Activated CD4-positive, CD25-positive, alpha-beta regulatory T cell treated with anti-CD3 and anti-CD28 coated beads, Interleukin-2, amount 50 U/mL, for 16 hours (primary cell): ENCODE measurements at places on chromosomes 12 and 14.

- DNase-seq, result no peak
These were observed 775.7 kb downstream of the SLC6A15 start for GRCh38 chr12:84136862-84137367.

DNA sequence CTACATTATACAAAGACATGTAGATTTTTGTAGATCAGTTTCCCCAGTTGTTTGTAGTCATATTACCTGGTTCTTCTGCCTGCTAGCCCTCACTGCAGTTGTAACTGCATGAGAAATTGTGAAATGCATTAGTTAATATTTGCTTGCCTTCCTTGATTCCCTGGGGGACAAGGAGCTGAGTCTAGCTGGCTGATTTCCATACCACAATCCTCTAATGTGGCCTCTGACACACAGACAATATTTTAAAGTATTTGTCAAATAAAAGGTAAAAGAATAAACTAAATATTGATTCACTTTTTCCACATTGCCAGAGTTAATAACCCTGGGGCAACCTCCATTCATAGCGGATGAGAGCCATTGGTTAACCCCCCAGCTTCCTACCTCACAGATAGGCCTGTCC lies 128.8 kb upstream of the TMEM132C start:
- no peak for DNase-seq

- DNase-seq, result no peak
These were observed 22.5 kb upstream of the C14orf180 start for GRCh38 chr14:104557086-104557485.

GRCh38 chr12:47296828-47297227 lies 217.1 kb upstream of the AMIGO2 start:
- DNase-seq, result no peak

DNA sequence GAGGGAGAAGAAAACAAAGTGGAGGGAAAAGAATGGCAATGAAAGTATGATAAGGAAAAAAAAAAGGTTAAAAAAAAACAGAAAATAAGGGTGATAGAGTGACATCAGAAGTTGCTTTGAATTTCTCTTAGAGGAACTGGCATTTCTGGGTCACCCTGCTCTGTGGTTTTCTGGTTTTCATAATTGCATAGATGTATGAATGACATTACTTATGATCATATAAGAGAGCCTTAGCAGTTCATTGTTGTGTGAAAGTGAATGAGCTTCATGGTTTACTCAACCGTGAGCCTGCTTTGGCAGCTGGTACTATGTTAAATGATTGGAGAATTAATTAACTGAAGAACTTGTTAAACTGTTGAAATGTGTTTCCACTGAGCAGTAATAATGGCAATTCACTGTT lies 336.4 kb upstream of the FBXO33 start:
- no peak for DNase-seq

- DNase-seq, result no peak
These were observed 599 bp downstream of the PAPLN start for GRCh38 chr14:73237786-73238423.

DNA sequence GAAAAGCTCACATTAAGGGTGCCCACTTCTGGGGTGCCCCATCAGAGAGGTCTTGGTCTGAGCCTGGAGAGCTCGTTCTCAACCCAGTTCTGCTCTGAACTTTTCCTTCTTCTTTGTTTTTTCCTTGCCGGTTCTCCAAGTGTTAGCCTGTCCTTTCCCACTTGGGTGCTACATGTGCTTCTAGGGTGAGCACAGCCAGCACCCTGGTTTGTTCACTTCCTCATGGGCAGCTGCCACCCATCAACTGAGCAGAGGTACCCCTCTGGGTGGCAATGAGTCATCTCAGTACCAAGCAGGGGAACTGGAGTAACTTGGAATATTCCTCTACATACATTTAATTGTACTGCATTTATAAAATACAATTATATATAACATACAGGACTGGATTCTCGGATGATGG lies 3.9 kb upstream of the SYNE3 start:
- no peak for DNase-seq

GRCh38 chr12:131883521-131883900 lies 10.9 kb upstream of the ULK1 start:
- no peak for DNase-seq

DNA sequence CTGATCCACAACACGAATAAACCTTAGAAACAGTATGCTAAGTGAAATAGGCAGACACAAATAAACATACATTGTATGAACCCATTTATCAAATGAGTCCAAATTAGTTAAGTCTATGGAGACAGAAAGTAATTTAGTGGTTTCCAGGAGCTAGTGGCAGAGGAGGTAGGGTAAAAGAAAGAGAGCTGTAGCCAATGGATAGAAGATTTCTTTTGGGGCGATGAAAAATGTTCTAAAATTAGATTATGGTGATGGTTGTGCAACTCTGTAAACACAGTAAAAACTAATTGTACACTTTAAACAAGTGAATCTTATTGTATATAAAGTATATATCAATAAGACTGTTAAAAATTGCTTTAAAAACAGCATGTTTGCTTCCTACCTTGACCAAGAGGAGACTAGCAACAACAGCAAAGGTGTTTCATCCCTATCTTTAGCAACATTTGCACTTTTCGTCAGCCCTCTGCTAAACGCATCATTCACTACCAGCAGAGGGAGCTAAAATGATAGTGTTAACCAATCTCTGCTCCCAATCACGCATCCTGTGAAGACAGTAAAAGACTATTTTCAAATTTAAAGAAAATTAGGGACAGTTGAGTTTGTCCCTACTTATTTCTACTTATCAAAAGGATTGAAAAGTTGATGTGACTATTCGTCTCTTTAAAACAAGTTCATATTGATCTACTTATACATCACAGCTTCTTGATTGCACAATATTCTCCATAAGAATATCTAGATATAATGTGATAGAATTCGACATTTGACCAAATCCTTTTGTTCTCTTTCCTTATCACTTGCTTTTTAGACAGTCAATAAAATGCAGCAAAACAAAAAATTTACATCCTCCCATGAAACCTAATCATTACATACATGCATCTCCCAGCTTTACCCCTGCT lies 24.0 kb upstream of the LGR5 start:
- DNase-seq, result no peak

DNA sequence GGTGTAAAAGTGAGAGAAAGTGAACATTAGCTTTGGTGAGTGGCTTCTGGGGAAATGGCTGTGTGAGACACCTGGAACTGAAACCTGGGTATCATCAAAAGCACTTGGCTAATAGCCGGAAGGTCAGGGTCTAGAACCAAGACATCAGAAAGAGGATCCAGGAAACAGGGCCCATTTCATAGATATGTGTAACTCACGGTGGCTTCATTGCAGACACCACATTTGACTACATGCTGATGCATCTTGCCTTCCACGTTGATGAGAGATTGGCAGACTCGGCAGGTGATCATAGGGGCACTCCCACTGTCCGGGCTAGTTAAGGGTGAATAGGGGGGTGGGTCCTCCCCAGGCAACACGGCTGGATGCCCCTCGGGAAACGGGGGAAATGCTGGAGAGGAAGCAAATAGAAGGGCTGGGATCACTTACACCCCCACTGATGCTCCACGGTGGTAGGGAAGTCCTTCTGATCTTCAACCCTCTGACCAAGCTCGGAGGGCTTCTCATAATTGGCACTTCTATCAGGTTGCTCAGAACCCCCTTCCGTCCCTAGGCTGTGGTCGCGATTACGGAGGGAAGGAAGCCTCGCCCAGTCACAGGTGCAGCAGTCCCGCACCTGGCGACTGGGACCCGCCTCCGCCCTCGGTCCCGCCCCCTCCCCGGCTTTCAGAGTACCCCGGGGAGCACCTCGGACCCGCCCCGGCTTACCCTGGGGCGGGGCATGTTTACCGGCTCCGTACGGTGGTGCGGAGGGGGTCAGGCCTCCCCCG lies 593 bp downstream of the PIP4P1 start:
- peak; percentile 27 for DNase-seq
